ENCODE measurements at places on chromosomes 2 and 18.

GRCh38 chr18:69401972-69402532 is 1.4 kb downstream of the DOK6 start:
- no peak for DNase-seq

DNA sequence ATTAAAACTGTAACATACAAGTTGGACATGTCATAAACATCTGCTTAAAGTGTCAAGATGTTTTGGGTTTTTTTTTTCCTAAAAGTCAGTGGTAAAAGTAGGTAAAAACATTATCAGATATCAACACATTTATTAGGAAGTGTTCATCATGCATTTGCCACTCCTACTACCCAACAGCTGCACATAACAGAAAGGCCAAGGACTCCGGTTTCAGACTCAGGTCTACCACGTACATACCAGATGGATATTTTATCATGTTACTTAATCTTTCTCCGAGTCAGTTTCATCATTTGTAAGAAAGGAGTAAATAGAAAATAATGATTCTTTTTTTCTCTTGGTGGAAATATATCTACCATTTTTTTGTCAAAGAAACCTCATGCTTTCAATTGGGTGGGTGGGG is 192.3 kb downstream of the UBE2E3 start:
- DNase-seq: no peak

GRCh38 chr18:60406721-60407120 is 34.1 kb upstream of the MC4R start:
- no peak for DNase-seq

DNA sequence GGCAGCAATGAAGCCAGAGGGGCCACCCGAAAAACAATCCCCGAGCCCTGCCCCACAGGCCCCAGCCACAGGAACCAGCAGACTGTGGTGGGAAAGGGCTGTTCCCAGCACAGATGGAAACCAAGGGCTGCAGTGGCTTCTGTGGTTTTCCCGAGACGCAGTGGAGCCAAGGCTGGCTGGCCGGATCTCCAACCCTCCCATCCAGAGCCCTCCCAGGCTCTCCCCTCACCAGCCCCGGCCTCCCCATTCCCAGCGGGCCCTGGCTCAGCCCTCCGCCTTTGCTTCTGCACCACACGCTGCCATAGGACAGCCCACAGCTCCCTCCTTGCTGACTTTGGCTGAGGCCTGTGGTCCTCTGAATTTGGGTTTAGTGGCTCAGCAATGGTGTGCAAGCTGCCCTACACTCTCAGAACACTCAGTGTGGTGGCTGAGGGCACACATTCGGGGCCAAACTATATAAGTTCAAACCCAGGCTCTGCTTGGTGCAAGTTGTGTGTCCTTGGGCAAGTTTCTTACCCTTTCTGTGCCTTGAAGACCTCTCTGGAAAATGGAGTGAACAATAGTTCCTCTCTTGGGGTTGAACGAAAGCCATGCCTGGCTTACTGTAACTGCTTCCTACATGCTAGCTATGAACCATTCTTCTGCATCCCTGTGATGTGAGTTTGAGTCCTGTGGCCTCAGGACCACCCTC is 200.1 kb downstream of the SMAD7 start:
- no peak for DNase-seq
